Mucosa of descending colon (tissue), 3 donors: ENCODE measurements at places on chromosomes 7 and 10. TPM values are rescaled to one million over a fixed set of nuclear protein-coding genes. Genes with fewer than 3 reads are reported as not detected.

DNA sequence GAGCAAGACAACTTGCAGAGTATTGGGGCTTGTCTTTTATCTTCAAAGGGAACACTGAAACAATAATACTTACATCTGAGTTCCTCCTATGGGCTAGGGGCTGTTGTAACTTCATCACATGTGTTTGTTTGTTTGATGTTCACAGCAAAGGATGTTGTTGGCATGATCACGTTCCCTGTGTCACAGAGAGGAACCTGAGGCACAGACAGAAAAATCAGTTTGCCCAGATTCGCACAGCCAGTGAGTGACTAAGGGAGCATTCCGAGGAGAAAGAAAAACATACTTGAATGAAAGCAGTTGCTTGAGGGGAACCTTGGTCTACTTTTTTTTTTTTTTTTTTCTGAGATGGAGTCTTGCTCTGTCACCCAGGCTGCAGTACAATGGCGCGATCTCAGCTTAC is 87.2 kb upstream of the PFKP start:
- no peak for DNase-seq

DNA sequence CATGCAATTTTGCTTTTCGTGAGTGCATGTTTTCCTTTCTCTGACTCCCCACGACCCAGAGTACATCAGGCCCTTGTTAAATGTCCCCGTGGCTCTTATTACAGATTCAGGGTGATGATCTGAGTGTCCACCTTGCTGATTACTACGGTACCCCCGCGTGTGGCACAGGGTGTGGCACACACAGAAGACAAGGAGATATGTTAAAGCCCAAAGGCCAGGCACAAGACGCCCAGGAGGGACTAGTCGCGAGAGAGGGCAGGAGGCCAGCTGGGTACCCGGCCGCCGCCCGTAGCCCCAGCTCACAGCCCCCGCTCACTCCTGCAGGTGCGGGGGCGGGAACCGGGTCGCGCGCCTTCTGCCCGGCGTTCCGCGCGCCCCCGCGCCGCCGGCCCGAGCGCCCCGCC is 281 bp upstream of the EXOC6 start:
- no peak for DNase-seq

GRCh38 chr7:108848486-108848885 is 278.8 kb downstream of the DNAJB9 start:
- no peak for DNase-seq

GRCh38 chr10:10489076-10489475 is 528.6 kb upstream of the CELF2 start:
- no peak for DNase-seq

DNA sequence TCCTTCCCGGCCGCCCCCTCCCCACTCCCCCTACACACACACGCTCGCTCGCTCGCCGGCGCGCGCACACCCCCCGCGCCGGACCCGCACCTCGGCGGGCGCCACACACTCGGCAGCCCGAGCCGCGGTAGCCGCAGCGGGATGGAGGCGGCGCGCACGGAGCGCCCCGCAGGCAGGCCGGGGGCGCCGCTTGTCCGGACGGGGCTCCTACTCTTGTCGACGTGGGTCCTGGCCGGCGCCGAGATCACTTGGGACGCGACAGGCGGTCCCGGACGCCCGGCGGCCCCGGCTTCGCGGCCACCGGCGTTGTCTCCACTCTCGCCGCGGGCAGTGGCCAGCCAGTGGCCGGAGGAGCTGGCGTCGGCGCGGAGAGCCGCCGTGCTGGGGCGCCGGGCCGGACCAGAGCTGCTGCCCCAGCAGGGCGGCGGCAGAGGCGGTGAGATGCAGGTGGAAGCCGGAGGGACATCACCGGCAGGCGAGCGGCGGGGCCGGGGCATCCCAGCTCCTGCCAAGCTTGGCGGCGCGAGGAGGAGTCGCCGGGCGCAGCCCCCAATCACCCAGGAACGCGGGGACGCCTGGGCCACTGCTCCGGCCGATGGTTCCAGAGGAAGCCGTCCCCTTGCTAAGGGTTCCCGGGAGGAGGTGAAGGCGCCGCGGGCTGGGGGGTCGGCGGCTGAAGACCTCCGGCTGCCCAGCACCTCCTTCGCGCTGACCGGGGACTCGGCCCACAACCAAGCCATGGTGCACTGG is at the start of gene SORCS3:
Gene SORCS3, plus strand, starts transcription at position 104 of the 750 bp plus-strand sequence.
- DNase-seq: no peak

GRCh38 chr7:84387595-84387994 is 193.0 kb upstream of the SEMA3A start:
- DNase-seq: no peak

DNA sequence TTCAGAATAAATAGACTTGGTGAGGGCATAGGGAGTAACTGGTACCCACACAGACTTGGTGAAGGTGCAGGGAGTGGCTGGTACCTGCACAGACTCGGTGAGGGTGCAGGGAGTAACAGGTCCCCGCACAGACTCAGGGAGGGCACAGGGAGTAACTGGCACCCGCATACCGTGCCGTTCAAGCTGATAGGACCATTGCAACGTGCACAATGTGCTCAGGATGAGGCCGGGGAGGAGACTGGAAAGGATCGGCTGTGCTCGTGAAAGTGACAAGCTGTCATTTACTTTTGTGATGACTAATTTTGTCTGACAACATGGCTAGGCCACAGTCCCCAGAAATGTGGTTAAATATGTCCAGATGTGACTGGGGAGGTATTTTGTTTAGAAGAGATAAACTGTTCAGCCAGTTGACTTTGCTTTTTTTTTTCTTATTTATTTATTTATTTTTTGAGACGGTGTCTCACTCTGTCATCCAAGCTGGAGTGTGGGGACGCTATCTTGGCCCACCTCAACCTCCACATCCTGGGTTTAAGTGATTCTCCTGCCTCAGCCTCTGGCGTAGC is 76.2 kb upstream of the NMT2 start:
- DNase-seq: no peak

DNA sequence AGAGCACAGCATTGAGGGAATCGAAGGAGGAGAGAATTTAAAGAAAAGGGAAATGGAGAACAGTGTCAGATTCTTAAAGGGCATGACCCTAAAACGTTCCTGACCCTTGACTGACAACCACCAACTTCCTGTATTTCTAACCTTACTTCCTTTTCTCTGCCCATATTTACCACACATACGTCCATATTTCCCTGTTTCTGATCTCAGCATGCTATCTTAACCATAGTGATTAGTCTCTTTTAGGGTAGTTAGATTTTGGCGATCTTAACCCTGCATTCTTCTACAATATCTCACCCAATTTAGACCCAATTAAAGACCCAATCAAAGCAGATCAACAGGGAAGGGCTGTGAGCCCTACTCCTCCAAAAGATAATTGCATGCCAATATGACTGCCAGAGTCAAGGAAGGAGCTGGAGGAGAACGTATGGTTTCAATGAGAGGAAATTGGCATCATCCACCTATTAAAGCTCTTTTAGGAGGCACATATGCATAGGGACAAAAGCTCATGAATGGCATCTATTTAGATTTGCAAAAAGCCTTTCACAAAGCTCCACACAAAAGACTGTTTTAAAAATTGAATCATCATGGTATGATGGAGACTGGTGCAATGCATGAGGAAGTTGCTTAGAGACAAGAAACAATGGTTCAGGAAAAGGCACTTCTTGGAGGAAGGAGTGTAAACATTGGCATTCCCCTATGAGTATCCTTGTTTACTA is 49.0 kb upstream of the ARHGAP12 start:
- no peak for DNase-seq

DNA sequence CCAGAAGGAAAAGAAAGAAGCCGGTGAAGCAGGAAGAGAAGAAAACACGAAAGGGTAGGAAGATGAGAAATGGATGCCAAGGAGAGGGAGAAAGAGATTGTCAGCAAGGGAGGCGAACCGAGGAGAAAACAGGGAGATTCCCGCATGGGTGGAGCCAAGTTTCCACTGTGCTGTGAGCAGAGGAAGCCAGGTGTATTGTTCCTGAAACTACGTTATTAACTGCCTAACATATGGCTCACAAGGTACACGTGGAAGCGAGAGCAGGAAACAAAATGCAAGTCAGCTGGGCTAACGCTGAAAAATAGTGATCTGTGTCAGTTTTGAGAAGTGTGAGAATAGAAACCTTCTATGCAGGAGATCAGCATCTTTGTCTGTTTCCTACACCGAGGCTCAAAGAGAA is 20.4 kb upstream of the HIPK2 start:
- DNase-seq: peak; percentile 63

GRCh38 chr10:31596765-31597164 is 277.7 kb downstream of the ZEB1 start:
- no peak for DNase-seq

DNA sequence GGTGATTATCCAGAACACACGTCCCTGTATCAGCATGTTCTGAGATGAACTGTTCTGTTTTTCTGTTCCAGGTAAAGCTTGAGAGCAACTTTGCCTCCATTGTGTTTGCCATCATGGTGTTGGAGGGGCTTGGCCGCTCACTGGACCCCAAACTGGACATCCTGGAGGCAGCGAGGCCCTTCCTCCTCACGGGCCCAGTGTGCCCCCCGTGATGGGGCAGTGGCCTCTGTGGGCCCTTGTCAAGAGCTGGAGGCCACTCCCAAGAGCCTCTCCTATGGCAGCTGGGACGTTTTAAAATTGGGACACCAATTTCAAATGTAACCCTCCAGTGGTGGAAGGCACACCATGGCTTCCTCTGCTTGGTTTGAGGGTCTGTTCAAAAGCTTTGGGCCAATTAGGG is 1.9 kb upstream of the NDUFB2 start:
- no peak for DNase-seq

The ZNF804B gene
- not detected for total RNA-seq

The SLC26A5 gene
- total RNA-seq: 0.19 TPM

The RAPGEF5 gene
- total RNA-seq: 59.5 TPM

The GPRIN2 gene
- total RNA-seq: 17.2 TPM

The C10orf90 gene
- not detected for total RNA-seq

The SLC29A3 gene
- 6.4 TPM for total RNA-seq

The FAM25A gene
- total RNA-seq: not detected

The AKR1D1 gene
- not detected for total RNA-seq

The PAPOLB gene
- not detected for total RNA-seq

The STOX1 gene
- total RNA-seq: 1.6 TPM
